Endodermal cell (in vitro differentiated cells): ENCODE measurements at places on chromosomes 2 and 18. TPM values are rescaled to one million over a fixed set of nuclear protein-coding genes. Genes with fewer than 3 reads are reported as not detected.

DNA sequence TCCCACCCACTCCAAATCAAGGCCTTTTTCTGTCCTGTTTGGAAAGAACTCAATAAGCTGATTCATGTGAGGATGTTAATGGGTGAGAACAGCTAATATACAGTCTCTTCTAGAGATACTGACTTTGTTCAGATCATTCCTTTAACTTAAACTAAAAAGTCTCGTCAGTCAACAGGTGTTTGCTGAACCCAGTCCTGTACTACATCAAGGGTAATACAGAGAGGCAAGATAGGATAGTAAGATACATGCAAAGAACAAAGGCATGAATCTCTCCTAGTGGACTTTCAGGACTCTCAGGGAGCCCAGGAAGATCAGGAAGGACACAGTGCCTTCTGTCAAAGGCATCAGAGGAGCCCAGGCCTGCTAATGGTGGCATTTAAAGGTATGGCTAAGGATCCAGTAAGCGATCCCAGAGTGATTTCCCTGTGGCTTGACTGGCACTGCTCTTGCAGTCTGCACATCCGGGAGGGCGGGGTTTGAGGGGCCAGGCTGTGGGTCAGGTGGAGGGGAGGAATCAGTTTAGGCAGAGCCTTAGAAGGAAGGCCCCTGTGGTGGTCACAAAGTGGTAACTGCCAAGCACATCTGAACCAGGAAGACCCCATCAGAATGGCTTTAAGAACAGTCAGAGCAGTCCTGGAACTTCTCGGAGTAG, 54.0 kb downstream of the EPAS1 start:
- no peaks in the 10 kb centered on the region for H3K36me3 ChIP-seq
- H3K4me1 ChIP-seq = no peaks in the 10 kb centered on the region
- no peak overlapping the region for H3K27ac ChIP-seq
- H3K27me3 ChIP-seq = no peaks in the 10 kb centered on the region

DNA sequence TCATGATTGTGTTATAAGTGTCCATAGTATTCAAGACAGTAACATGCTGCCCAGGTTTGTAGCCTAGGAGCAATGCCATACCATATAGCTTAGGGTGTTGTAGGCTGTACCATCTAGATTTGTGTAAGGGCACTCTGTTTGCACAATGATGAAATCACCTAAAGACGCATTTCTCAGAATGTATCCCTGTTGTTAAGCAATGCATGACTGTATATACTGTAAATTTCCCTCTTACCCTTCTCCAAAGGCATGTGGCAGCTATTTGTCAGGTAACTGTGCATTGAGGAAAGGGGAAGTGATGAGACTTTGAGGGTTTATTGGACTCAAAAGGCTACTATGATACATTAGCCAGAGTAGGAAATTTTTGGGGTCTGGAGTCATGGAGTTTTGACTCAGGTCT, 180.8 kb downstream of the VAPA start:
- DNase-seq = no peak
- H3K4me1 ChIP-seq = no peaks in the 10 kb centered on the region
- no peaks in the 10 kb centered on the region for H3K36me3 ChIP-seq
- no peaks in the 10 kb centered on the region for H3K27me3 ChIP-seq
- H3K27ac ChIP-seq = no peak overlapping the region

DNA sequence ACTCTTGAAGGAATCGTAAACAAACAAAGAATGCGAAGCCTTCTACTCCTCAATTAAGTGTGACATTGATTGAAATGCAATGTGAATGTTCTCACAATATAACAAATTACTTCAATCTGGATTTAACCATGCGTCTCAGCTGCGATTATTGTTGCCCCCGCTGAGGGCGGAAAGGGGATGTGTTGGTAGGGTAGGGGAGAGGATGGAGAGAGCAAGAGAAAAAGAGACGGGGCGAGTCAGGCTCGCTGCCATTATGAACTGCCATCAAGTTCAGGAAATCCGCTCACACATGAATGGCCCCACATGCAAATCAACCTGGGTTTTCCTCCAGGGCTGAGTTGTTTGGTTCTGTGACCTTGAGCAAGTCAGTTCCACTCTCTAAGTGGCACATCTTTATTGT, 129.8 kb downstream of the PXDN start:
- peak; percentile 75 for DNase-seq
- H3K27me3 ChIP-seq = no peaks in the 10 kb centered on the region
- H3K4me1 ChIP-seq = peaks cover 5% of the 10 kb centered on the region
- H3K4me3 ChIP-seq = no peak overlapping the region
- H3K27ac ChIP-seq = no peak overlapping the region

DNA sequence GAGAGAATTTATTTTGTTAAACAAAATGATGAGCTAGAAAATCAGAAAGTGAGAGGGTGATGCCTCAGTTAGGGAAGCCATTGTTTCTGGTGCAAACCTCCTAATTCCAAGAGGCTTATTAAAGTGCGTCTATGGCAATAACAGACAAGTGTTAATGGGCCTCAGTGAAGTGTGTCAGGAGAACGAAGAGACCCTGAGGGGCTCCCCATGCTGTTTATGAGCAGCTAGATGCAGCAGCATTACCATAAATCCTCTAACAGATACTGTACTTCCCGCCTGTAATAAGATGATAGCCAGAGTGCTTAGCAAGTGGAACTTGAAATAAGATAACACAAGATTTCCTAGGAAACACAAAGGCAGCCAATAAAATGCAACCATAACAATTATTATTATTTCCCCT, 157.4 kb downstream of the MYT1L start:
- H3K4me1 ChIP-seq = no peaks in the 10 kb centered on the region
- H3K27me3 ChIP-seq = no peaks in the 10 kb centered on the region
- no peak for DNase-seq
- H3K36me3 ChIP-seq = no peaks in the 10 kb centered on the region
- H3K27ac ChIP-seq = no peak overlapping the region
- no peak overlapping the region for H3K4me3 ChIP-seq

- no peaks in the 10 kb centered on the region for H3K27me3 ChIP-seq
- peaks cover 45% of the 10 kb centered on the region for H3K36me3 ChIP-seq
- H3K27ac ChIP-seq = no peak overlapping the region
- no peaks in the 10 kb centered on the region for H3K4me1 ChIP-seq
- no peak overlapping the region for H3K4me3 ChIP-seq
These were observed 123.1 kb downstream of the RAB3GAP1 start for GRCh38 chr2:135175177-135175576.

The MTIF2 gene
- 29.0 to 35.3 TPM (median 34.8 TPM) in 3 replicates for total RNA-seq

The CYP26B1 gene
- 0.09 TPM in 1 of 2 replicates, not detected in the other for total RNA-seq

The TNFRSF11A gene
- 15.2 to 35.6 TPM (median 34.5 TPM) in 3 replicates for total RNA-seq

The FEV gene
- not detected in 2 replicates for total RNA-seq

GRCh38 chr2:120514521-120514920, 168.6 kb downstream of the INHBB start:
- H3K27ac ChIP-seq = no peak overlapping the region
- H3K4me3 ChIP-seq = no peak overlapping the region
- H3K36me3 ChIP-seq = no peaks in the 10 kb centered on the region
- peaks cover 37% of the 10 kb centered on the region for H3K27me3 ChIP-seq
- H3K4me1 ChIP-seq = no peaks in the 10 kb centered on the region
- DNase-seq = no peak

- H3K36me3 ChIP-seq = no peaks in the 10 kb centered on the region
- no peak for DNase-seq
- H3K27me3 ChIP-seq = peaks cover 13% of the 10 kb centered on the region
These were observed 9.9 kb upstream of the COL6A3 start for GRCh38 chr2:237423891-237424290.

DNA sequence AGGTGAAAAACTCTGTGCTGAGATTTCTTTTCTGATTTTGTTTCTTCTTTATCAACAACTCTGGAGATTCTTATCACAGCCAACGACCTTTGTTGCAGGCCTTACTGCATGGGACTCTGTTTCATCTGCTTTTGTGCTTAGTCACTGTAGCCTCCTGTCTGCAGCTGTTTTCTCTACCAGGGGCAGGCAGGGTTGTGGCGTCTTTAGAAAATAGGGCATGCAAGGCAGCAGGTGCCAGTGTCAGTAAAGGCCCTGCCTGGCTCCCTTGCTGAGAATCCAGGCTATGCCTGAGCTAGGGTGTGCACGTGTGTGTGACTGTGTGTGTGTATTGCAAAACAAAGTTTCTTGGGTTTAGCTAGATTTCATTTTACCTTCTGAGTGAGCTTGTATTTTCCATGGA, 14.6 kb upstream of the SLC9A2 start:
- no peaks in the 10 kb centered on the region for H3K36me3 ChIP-seq
- H3K27me3 ChIP-seq = no peaks in the 10 kb centered on the region
- no peak overlapping the region for H3K27ac ChIP-seq
- no peaks in the 10 kb centered on the region for H3K4me1 ChIP-seq
- peak; percentile 65 for DNase-seq
- H3K4me3 ChIP-seq = no peak overlapping the region

The CYP27C1 gene
- total RNA-seq = 2.4 to 5.1 TPM (median 4.9 TPM) in 3 replicates

GRCh38 chr18:69128978-69129377, 271.7 kb upstream of the DOK6 start:
- H3K4me3 ChIP-seq = no peak overlapping the region
- no peaks in the 10 kb centered on the region for H3K27me3 ChIP-seq
- H3K27ac ChIP-seq = no peak overlapping the region
